ENCODE measurements at places on chromosomes 7 and 10.

- no peak for DNase-seq
Measured at GRCh38 chr10:131238669-131239280, 72.7 kb downstream of the TCERG1L start.

- DNase-seq: no peak
Measured at GRCh38 chr7:27695096-27695495, 32.4 kb upstream of the HIBADH start.

DNA sequence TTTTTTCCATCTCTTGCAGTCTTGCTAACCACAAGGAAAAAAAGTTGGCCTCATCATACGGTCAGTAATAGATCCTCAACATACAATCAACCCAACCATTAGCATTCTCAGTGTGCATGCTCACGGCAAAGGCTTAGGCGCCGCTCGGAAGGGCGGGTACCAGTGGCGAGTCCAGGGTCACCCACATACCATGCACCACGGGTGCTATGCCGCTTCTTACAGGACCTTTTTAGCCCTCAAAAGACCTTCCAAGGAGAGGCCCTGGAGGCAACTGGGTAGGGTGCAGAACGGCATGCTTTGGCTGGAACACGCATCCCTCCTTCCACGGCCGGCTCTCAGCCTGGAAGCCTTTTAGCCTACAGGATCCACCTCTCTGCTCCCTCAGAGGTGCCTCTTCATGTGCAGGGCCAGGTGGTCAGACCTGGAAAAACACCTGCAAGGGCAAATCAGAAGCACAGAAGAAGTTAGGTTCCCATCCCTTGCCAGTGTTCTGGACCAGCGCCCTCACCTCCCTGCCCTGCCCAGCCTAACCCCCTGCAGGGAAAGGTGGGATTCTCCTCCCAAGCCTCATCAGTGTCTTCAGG lies 5.8 kb downstream of the KLF6 start:
- DNase-seq: peak; percentile 42

DNA sequence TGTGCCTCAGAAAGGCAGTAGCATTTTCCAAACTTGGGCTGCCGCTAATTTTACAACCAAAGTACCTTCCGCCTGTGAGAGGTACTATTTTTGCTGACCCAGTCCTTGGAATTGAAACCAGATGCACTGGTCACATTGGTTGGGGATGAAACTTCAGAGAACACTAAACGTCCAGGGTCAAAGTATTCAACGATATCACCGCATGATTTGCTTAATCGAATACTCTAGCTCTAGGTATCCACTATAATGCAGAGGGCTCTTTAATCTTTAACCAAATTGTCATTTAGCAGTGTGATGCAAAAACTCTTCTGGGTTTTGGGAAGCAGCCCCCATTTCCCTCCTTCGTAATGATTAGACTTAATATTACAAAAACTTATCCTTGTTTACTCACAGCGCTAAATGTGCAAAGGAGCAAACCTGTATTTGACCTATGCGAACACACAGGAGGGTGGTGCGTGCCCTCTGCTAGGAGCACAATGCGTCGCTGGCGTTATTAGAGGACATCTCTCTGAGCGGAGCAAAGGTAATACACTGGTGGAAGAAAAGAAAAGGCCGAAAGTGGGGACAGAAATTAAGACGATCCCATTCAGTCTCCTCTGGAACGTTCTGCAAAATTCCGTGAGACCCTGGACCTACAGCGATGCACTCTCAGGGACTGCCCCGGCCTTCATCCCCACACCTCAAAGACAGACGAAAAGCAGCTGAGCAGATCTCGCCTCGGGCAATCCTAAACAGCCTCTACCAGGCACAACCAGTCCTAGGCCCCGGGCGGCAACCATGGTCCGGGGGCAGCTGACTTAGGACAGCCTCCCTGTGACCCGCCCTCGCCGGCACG lies 916 bp upstream of the EEPD1 start:
- no peak for DNase-seq

GRCh38 chr7:81143856-81144255 lies 225.0 kb upstream of the SEMA3C start:
- peak; percentile 27 for DNase-seq

GRCh38 chr10:88213065-88213605 lies 349.7 kb downstream of the PTEN start:
- no peak for DNase-seq
